Nephron progenitor cell (in vitro differentiated cells): ENCODE measurements at places on chromosomes 5 and 9.

DNA sequence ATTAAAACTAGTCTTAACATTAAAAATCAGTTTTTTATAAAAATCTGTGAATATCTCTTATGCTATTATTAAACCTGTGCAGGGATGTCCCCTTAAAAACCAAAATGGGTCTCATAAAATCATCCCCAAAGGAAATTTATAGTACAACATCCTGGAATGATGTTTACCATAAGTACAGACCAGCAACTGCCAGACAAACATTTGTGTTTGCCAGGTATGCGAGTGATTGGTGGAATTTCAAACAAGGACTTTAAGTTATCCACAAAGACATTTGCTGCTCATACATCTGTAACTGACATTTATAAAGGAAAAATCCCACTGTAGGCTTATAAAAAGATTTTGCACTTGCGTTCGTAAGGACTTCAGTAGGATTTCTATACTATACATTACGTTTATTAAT lies 1375.4 kb upstream of the WWC1 start:
- H3K36me3 ChIP-seq: no peaks in the 10 kb centered on the region
- H3K27me3 ChIP-seq: peaks cover 5% of the 10 kb centered on the region
- H3K4me3 ChIP-seq: no peak overlapping the region
- no peak overlapping the region for H3K27ac ChIP-seq
- H3K4me1 ChIP-seq: no peaks in the 10 kb centered on the region

DNA sequence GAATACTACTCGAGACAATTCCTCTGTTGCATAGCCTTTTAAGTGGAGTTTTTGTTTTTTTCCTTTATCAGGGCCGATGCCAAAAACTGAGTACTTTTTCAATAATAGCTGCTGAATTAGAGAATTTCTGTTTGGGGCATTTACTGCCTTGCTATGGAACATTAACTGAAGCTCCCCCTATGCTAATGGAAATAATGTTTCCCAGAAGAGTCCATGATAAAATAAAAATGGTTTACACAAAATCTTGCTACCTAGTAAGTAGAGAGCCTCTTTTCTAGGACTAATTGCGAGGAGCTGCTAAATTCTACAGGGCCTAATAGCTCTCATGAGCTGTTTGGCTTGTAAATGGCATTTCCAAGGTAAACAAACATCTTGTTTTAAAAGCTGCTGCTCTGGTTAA lies 128.2 kb upstream of the MYO10 start:
- peaks cover 5% of the 10 kb centered on the region for H3K27me3 ChIP-seq
- no peak overlapping the region for H3K27ac ChIP-seq
- H3K4me1 ChIP-seq: peaks cover 28% of the 10 kb centered on the region
- H3K4me3 ChIP-seq: no peak overlapping the region

- peaks cover 3% of the 10 kb centered on the region for H3K27me3 ChIP-seq
- no peak overlapping the region for H3K4me3 ChIP-seq
- peaks cover 24% of the 10 kb centered on the region for H3K4me1 ChIP-seq
These were observed 80.8 kb downstream of the RORB start for GRCh38 chr9:74577956-74578355.

GRCh38 chr5:1795931-1796330 lies 3.7 kb downstream of the MRPL36 start:
- H3K27ac ChIP-seq: no peak overlapping the region
- no peak for DNase-seq
- H3K4me3 ChIP-seq: no peak overlapping the region
- H3K4me1 ChIP-seq: peaks cover 73% of the 10 kb centered on the region

GRCh38 chr9:3698531-3698930 lies 172.7 kb upstream of the RFX3 start:
- peaks cover 3% of the 10 kb centered on the region for H3K27me3 ChIP-seq
- peaks cover 23% of the 10 kb centered on the region for H3K4me1 ChIP-seq
- no peaks in the 10 kb centered on the region for H3K36me3 ChIP-seq
- DNase-seq: no peak
- no peak overlapping the region for H3K4me3 ChIP-seq
- no peak overlapping the region for H3K27ac ChIP-seq

- H3K36me3 ChIP-seq: peaks cover 5% of the 10 kb centered on the region
- no peak overlapping the region for H3K27ac ChIP-seq
- H3K4me1 ChIP-seq: peaks cover 7% of the 10 kb centered on the region
- DNase-seq: no peak
These were observed 84.6 kb upstream of the FBXW11 start for GRCh38 chr5:172090976-172091547.

- no peak overlapping the region for H3K27ac ChIP-seq
- H3K36me3 ChIP-seq: no peaks in the 10 kb centered on the region
- H3K27me3 ChIP-seq: peaks cover 10% of the 10 kb centered on the region
- H3K4me1 ChIP-seq: peaks cover 5% of the 10 kb centered on the region
- no peak for DNase-seq
These were observed 410.2 kb downstream of the ACTL7B start for GRCh38 chr9:108445431-108446071.

DNA sequence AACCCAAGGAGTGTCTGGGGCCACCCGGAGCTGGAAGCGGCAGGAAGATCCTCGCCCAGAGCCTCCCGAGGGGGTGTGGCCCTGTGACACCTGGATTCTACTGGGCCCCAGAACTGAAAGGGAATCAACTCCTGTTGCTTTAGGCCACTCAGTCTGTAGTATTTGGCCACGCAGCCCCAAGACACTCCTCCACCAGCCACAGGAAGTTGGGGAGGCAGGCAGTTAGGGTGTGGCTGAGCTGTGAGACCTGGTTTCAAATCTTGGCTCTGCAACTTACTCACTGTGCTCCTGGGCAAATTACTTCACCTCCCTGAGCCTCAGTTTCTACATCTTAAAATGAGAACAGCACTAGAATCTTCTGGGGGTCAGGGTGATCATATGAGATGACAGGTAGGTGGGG lies 119.8 kb upstream of the PPP1R26 start:
- DNase-seq: no peak
- peaks cover 19% of the 10 kb centered on the region for H3K27me3 ChIP-seq
- no peaks in the 10 kb centered on the region for H3K36me3 ChIP-seq
- H3K27ac ChIP-seq: no peak overlapping the region
- peaks cover 24% of the 10 kb centered on the region for H3K4me1 ChIP-seq
- H3K4me3 ChIP-seq: no peak overlapping the region

DNA sequence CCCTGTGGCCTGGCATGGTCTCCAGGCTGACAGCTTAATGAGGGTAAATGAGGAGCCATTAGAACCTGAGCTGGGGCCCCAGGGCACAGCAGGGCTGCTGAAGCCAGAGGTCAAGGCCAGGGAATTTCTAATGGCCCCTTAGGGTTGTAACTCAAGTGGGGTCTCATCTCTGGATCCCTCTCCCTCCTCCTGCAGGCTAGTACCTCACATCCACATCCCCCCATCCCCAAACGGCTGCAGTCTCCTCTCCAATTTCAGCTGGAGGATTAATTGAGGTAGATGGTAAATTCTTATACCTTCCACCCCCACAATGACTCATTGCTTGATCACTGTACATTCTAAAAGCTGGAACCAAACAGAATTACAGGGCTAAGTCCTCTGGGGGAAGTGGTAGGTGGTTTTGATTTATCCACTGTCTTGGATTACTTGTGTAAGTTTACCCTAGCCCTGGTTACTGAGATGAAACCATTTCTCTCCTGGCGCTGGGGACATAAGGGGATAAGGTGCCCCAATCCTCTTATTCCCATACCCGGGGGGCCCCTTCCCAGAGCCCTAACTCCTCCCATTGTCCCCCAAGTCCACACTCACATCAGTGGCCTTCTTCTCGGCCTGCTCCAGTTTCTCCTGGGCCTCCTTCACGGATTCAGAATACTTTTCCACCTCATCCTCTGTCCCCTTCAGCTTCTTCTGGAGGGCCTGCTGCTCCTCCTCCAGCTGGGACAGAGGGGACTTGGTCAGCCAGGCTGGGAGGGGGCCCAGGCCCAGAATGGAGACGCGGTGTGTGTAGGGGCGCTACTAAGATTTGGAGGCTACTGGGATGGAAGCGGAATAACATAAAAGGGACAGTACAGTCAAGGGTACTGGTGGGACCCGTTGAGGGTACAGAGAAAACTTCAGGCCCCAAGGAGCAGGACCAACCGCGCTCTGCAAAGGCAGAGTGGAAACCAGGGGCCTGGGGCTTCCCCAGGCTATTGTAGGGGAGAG lies 875 bp downstream of the TPM2 start:
- H3K27me3 ChIP-seq: no peaks in the 10 kb centered on the region
- peaks cover 61% of the 10 kb centered on the region for H3K4me1 ChIP-seq
- H3K4me3 ChIP-seq: peak overlapping the region; percentile 90
- peaks cover 30% of the 10 kb centered on the region for H3K36me3 ChIP-seq
- peak overlapping the region; percentile 89 for H3K27ac ChIP-seq

GRCh38 chr9:130409246-130409645 lies 35.5 kb upstream of the ASS1 start:
- H3K27ac ChIP-seq: no peak overlapping the region
- H3K36me3 ChIP-seq: no peaks in the 10 kb centered on the region
- peaks cover 18% of the 10 kb centered on the region for H3K27me3 ChIP-seq
- no peak for DNase-seq
- peaks cover 6% of the 10 kb centered on the region for H3K4me1 ChIP-seq

DNA sequence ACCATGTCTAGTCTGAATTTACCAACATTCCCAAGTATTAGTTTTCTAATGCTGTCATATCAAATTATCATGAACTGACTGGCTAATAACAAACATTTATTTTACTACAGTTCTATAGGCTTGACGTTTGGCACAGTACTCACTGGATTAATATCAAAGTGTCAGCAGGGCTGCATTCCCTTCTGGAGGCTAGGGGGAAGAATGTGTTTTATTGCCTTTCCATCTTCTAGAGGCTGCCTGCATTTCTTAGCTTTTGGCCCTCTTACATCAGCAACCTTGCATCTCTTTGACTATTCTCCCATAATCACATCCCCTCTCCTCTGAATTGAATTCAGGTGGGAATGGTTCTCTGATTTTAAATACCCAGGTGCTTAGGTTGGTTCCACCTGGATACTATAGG lies 84.7 kb downstream of the EDIL3 start:
- H3K36me3 ChIP-seq: peaks cover 5% of the 10 kb centered on the region
- no peak overlapping the region for H3K4me3 ChIP-seq
- no peaks in the 10 kb centered on the region for H3K27me3 ChIP-seq
- no peak for DNase-seq
- no peak overlapping the region for H3K27ac ChIP-seq

DNA sequence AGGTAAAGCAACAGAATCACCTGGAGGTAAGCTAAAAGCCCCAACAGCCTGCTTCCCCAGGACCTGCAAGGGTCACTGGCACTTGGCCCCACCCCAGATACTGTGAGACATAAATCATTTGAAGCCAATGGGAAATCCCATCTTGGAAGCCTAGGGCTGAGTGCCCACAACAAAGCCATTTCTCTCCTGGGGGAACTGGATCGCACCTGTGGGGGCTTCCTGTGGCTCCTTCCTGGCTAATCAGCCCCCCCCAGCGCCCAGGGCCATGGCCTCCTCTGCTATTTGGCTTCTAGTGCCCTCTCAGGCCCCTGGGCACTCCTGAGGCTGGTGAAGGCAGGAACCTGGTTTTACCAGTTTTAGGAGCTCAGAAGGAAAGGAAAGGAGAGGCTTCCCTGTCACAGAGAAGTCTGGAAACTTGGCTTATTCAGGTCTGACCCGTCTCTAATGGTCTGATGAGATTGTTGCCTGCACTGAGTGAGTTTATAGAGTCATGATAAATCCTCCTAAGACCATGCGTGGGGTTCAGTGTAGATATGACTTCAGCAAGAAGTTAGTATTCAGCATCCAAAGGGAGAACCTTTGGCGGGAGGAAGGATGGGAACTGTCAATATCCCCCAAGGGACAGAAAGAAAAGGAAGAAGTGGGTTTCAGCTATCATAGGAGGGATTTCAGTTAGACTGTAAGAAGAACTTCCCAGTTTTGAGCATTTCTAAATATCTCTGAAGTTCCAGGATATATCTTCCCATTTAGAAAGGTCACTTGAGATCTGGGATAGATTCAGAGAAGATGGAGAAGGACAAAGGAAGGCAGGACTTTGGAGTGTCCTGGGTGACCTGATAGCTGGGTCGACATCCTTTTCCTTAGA lies 1.2 kb downstream of the KCNMB1 start:
- no peak for DNase-seq
- H3K36me3 ChIP-seq: no peaks in the 10 kb centered on the region
- H3K27ac ChIP-seq: no peak overlapping the region
- H3K4me1 ChIP-seq: peaks cover 57% of the 10 kb centered on the region
- H3K4me3 ChIP-seq: no peak overlapping the region
- H3K27me3 ChIP-seq: no peaks in the 10 kb centered on the region

DNA sequence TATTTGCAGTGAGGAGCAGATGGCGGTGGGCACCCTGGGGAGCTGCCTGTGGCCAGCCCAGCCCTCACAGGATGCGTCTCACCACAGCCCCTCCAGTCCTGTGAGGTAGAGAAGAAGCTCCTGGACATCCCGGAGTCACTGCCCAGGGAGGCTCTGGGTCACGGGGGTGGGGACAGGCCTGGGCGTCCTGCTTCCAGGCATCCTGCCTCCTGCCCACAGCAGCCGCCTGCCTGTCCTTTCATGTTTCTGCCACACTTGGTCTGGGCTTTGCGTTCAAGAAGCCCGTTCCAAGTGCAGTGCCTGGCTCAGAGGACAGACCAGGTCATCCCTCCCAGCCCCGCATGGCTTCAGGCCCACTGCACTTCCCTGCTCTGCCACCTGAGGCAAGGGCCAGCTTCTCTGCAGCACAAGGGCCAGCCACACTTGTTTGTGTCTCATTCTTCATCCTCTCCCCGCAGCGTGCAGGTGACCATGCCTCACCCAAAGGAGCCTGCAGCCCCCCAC lies 38.2 kb downstream of the ZDHHC11B start:
- H3K4me1 ChIP-seq: peaks cover 20% of the 10 kb centered on the region
- no peak overlapping the region for H3K27ac ChIP-seq
- H3K4me3 ChIP-seq: no peak overlapping the region
- peaks cover 4% of the 10 kb centered on the region for H3K36me3 ChIP-seq
- peaks cover 23% of the 10 kb centered on the region for H3K27me3 ChIP-seq
- DNase-seq: no peak

- DNase-seq: no peak
- H3K27me3 ChIP-seq: no peaks in the 10 kb centered on the region
- H3K36me3 ChIP-seq: peaks cover 72% of the 10 kb centered on the region
- no peak overlapping the region for H3K4me3 ChIP-seq
- no peak overlapping the region for H3K27ac ChIP-seq
- H3K4me1 ChIP-seq: no peaks in the 10 kb centered on the region
These were observed 30.9 kb downstream of the ZFR start for GRCh38 chr5:32413466-32414263.

GRCh38 chr5:132114150-132115121 lies 40.8 kb downstream of the CSF2 start:
- H3K36me3 ChIP-seq: no peaks in the 10 kb centered on the region
- no peak overlapping the region for H3K4me3 ChIP-seq
- no peaks in the 10 kb centered on the region for H3K27me3 ChIP-seq
- DNase-seq: no peak

- peaks cover 21% of the 10 kb centered on the region for H3K4me1 ChIP-seq
- no peak for DNase-seq
- no peak overlapping the region for H3K27ac ChIP-seq
- peaks cover 7% of the 10 kb centered on the region for H3K27me3 ChIP-seq
- H3K36me3 ChIP-seq: no peaks in the 10 kb centered on the region
- H3K4me3 ChIP-seq: no peak overlapping the region
These were observed 160.7 kb upstream of the PITX1 start for GRCh38 chr5:135194573-135195269.

GRCh38 chr9:81890104-81890503 lies 38.1 kb upstream of the SPATA31D4 start:
- no peak for DNase-seq
- H3K27me3 ChIP-seq: no peaks in the 10 kb centered on the region
- H3K36me3 ChIP-seq: no peaks in the 10 kb centered on the region
- H3K27ac ChIP-seq: no peak overlapping the region
- H3K4me1 ChIP-seq: peaks cover 4% of the 10 kb centered on the region
- no peak overlapping the region for H3K4me3 ChIP-seq

GRCh38 chr9:132234535-132234934 lies 72.7 kb downstream of the NTNG2 start:
- peaks cover 13% of the 10 kb centered on the region for H3K27me3 ChIP-seq
- no peak for DNase-seq
- H3K4me3 ChIP-seq: no peak overlapping the region
